ENCODE measurements at places on chromosomes 11 and 22.

GRCh38 chr11:57432714-57433163 is 5.8 kb upstream of the SLC43A3 start:
- DNase-seq: no peak

GRCh38 chr22:45548247-45548840 is 45.7 kb downstream of the FBLN1 start:
- DNase-seq: no peak

DNA sequence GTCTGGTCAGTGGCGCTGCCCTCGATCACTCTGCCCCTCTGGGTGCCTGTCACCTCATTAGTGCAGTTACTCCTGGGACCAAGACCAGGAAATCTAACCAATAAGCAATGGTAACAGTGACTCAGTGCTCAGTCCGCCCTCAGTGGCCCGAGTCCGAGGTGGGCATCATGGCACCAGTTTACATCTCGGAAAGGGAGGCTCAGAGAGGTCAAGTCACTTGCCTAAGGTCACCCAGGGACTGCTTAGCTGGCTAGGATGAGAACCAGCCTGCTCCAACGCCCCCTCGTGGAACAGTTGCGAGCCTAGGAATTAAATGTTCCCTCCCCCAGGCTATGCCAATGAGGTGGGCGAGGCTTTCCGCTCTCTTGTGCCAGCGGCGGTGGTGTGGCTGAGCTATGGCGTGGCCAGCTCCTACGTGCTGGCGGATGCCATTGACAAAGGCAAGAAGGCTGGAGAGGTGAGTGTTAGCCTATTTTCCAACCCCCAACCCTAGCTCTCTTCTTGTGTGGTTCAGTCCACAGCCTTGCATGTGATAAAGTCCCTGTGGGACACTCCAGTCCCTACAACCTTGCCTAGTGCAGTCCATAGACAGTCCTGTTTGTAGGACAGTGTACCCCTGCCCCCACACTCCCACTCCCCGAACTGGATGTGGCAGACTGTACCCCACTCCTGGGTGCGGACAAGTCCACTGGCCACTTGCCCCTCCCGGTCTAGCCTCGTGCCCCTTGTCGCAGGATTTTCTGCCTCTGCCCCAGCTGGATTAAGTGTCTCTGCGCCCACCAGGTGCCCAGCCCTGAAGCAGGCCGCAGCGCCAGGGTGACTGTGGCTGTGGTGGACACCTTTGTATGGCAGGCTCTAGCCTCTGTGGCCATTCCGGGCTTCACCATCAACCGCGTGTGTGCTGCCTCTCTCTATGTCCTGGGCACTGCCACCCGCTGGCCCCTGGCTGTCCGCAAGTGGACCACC is 1.1 kb downstream of the MTFP1 start:
- peak; percentile 89 for DNase-seq

DNA sequence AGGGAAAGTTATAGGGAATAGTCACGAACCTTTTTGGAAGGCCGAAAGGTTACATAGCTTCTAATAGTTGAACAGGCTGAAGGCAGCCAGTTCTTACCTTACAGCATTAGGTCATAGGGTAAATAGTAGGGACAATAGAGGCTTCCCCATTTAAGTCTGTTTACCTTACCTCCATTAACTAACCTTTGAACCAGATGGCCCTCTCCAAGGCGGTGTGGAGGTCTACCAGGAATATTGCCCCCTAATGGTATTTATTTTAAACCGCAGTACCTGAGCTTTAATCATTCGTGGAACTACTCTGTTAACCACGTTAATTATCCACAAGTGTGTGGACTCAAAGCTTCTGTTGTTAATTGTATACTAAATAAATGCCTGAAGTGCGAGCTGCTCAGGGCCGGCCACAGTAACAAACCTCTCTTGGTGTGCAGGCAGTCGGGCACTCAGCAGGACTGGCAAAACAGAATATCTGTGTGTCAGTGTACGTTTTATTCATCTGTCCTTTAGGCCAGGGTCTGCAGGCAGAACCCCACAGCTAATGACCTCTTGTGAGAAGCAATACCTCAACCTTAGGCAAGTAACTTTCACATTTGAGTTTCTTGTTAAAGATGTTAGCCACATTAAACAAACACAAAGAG is 81.7 kb downstream of the PRCP start:
- no peak for DNase-seq

DNA sequence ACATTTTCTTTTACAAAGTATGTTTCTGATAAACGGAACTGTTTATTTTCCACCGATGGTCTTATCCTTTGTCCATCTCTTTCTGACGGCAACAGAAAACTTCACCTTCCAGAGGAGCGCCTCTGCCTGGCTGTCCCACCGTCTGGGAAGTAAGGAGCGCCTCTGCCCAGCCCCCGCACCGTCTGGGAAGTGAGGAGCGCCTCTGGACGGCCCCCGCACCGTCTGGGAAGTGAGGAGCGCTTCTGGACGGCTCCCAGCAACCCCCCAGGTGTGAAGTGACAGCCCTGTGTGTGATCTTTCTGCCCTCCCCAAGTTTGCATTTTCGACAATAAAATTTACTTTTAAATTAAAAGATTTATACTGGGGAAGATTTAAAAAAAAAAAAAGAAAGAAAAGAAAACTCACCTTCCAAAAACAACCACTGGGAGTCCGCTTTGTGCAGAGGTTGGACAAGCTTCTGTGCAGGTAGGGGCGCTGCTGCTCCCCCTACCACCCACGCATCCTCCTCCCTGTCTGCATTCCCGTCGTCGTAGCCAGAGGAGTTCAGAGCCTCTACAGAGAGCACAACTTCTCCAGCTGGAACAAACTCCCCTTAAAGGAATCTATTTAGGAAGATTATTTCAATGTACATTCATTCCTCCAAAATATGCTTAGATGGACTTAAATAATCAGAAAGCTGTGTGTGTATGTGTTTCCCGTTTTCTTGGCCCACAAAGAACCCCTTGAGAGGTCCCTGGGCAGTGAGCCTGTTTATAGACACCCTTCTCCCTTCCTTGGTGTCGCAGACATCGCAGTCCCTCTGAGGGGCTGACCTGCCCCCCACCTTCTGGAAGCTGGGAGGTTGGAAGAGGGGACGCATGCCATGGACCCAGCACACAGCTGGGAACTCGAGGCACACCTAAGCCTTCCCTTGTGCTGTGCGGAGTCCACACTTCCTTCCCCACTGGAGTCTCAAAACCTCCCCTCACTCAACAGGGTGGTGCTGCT is 849 bp upstream of the APOBEC3B start:
- DNase-seq: no peak

- no peak for DNase-seq
Observed at GRCh38 chr11:6742260-6742659, 29.5 kb downstream of the OR2AG2 start.

DNA sequence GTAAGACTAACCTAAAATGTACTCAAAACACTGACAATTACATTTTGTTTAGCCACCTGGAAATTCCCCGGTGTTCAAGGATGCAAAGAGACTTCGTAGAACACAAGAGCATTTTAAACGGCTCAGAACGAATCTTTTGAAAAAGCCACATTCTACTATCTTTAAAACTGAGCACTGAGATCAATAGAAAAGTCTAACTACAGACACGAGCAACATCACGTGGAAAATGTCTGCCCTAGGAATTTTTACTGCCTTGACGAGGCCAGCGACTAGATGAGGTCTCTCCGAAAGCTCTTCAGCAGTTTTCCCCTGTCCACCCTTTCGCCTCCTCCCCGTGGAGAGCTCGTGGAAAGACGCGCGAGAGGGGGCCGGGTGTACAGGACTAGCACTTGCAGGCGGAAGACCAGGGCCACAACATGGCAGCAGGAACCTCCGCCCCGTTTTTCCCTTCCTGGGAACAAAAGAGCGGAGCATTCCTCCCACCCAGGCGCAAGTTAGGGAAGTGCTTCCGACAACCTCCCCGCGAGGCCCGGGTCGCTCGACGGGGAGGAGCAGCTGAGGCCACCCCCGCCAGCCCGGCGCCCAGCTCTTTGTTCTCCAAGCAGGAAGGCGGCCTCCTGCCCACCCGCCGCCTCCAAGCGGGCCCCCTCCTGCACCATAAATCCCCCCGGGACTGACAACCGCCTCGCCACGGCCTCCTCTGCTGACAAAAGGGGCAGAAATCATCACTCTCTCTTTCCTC is 1.1 kb downstream of the EIF4G2 start:
- DNase-seq: peak; percentile 76

- DNase-seq: peak; percentile 5
Observed at GRCh38 chr11:2774173-2775082, 74.6 kb upstream of the KCNQ1OT1 start.

DNA sequence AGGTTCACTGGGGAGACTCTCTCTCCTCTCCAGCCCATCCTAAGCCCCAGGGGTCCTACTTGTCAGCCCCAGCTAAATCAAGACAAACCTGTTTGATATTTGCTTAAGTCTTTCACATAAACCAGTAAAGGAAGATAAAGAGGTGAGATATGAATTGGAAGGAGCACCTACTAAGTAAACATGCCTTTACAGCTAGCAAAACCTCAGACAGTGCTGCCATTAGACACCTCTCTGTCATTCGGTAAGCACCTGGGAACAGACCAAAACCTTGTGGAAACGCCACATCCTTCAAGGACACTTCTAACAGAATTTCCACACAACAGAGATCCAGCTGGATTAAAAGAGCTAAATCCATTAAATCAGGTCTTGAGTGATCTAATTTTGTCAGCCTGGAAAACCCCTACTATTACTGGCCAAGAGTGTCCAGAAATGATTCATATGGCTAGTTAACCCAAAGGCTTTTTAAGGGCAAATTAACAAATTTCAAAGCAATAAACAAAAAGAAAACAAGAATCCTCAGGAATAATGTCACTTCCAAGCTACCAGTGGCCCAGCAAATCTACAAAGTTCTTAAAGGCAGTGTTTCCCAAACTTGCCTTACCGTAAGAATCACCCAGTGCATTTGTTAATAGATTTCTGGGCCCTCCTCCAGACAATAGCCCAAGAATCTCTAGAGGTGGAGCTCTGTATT is 2.4 kb downstream of the VPS37C start:
- DNase-seq: no peak

GRCh38 chr11:125253795-125254525 is 89.4 kb downstream of the PKNOX2 start:
- no peak for DNase-seq

GRCh38 chr11:92264350-92264749 is 39.7 kb downstream of the FAT3 start:
- DNase-seq: no peak

DNA sequence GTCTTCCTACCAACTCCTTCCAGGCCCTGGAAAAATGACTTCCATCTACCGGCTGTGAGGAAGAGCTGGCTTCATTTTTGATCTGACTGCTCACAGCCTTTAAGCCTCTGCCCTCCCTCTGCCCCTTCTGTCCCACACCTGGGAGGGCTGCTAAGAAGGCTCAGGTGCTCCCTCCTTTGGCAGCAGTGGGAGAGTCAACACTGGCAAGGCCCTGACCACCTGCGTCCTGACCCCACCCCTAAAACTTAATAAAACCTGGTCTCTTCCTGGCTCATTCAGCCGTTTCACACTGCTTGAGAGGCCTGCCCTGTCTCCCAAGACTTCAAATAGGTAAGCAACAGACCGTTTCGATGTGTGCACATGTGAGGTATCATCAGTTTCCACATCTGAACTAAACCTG is 52.1 kb upstream of the NFRKB start:
- no peak for DNase-seq

GRCh38 chr11:74020539-74020938 is 11.7 kb upstream of the UCP3 start:
- DNase-seq: no peak

DNA sequence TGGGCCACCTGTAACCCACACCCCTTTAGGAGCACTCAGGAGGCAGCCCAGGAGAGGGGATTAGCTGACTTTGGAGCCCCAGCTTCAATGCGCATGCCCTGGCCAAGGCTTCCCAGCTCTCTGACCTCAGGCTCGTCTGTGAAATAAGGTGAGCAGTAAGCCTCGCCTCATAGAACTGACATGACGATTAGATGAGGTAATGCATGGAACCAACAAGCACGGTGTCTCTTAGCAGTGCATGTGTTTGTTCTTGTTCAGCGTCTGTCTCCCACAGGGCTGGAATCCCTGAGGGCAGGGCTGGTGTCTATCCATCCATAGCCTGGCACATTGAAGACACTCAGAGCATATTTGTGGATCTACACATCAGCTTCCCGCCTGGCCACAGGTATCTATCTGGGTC is 415.4 kb downstream of the MN1 start:
- no peak for DNase-seq

DNA sequence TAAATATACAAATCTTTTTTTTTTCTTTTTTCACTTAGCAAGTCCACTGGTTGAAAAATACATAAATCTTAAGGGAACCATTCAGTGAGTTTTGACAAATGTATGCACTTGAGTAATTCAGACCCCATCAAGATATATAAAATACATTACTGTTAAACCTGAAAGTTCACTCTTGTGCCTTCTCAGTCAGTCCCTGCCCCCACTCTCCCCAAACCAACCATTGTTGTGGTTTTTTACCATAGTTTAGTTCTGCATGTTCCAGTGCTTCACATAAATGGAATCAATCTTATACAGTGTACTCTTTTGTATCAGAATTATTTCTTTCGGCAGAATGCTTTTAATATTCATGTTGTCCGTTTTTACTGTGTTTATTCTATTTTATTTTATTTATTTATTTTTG is 26.1 kb downstream of the RNF214 start:
- no peak for DNase-seq

- no peak for DNase-seq
Observed at GRCh38 chr11:125276619-125276976, 112.0 kb downstream of the PKNOX2 start.

GRCh38 chr11:128924104-128924503 is 18.6 kb downstream of the TP53AIP1 start:
- DNase-seq: no peak

GRCh38 chr22:33598821-33599220 is 321.5 kb downstream of the LARGE1 start:
- no peak for DNase-seq

- DNase-seq: no peak
Observed at GRCh38 chr11:83924795-83925542, 638.8 kb upstream of the CCDC90B start.

DNA sequence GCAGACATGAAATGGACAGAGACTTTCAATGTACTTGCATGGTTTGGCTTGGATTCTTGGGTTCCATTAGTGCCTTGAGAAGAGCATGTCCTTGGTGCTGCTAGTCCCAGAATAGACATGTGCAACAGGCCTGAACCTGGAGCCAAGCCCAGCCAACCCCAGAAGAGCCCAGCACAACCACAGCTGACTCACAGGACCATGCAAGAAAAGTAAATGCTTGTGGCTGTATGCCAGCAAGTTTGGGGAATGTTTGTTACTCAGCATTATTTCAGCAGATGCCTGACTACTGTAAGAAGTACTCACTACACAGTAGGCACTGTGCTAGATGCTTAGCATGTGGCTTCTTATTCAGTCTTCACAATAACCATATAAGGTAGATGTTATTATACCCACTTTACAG is 39.2 kb upstream of the HMGXB4 start:
- no peak for DNase-seq

- DNase-seq: no peak
Observed at GRCh38 chr11:69039501-69039900, 9.2 kb upstream of the TPCN2 start.

- DNase-seq: no peak
Observed at GRCh38 chr11:104691129-104691528, 207.1 kb downstream of the CASP12 start.

DNA sequence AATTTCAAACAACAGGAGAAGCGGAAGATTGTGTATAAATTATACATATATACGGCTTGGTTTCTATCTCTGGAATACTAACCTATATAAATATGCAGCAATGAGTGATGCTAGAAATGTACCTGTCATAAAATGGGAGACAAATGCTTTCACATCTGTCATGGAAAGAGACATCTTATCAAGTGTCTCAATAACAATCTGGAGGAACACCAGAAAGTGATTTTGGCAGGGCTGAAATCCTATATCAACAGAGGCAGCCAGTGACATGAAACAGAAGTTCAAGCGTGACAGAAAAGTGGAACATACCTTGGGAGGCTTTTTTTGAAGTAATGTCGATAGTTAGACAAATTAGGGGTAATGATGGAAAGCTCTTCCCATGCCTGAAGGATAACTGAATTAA is 834.6 kb downstream of the JRKL start:
- no peak for DNase-seq

Measured in HAP-1 (cell line).